ENCODE measurements at places on chromosomes 4 and X.

DNA sequence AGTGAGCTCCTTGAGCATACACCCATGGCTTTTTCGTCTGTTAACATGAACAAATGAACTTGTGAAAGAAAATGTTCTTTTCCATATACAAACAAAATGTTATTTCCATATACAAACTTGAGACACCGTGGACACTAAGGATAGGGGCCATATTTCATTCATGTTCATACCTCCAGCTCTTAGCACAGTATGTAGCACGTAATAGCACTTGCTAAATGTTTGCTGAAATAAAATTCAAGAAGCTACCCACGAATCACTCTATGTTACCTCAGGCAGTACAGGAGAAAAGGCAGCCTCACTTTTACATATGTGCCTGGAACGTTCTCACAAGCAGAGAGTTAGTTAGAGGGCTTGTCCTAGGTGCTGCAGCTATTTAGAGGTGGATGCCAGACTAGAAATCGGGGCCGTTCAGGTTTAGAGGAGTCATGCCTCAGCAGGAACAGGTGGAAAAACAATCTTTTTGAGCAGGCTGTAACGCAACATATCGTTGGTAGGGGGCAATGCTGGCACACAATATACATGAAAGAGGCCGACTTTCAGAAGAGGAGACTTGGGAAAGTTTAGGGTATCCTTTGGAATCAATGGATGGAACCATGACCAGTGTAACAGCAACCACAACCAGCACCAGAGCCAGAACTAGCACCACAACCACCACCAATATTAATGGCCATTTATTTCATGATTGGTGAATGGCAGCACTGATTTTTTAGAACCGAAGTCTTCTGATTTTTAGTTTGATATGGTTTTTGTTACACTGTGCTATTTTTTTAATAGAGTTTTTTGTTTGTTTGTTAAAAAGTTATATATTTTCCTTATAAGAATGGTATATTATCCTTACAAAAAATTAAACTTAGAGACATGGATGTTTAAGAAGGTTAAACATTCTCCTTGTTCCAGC is 14.8 kb upstream of the PAQR3 start:
- peak; percentile 76 for DNase-seq

- peak; percentile 30 for DNase-seq
Observed at GRCh38 chr4:67762086-67762485, 7.9 kb upstream of the GNRHR start.

DNA sequence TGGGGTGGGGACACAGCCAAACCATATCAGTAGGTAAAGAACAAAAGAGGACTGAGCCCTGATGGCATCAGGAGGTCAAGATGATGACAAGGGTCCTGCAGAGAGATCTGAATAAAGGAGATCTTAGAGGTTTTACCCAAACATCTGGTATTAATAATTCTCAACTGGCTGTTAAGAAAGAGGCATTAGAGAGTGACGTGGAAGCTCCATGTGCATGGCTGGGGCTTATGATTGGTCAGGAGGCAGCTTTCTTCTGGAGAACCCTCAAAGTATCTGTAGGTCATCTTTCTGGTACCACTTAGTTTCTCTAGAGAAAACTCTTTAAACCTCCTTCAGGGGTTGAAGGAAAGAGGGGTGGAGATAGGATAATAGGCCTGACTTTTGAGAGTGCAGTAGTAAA is 18.7 kb downstream of the MGST2 start:
- no peak for DNase-seq

DNA sequence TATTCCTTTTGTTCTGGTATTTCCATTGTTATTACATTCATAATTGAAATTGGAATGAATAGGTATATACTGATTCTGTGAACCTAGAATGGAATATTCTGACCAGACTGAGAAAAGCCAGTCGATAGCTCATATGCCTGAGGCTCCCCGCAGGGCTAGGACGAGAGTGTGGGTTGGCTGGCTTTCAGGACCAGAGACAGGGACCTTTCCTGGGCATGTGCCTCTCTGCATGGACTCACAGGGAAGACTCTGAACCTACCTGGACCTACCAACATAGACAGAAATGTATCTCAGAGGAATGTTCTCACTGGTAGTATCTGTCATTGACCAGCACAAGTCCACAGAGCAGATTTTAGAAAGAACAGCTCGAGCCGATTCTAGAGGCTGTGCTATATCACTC is 214.6 kb downstream of the FRMPD4 start:
- DNase-seq, result no peak

DNA sequence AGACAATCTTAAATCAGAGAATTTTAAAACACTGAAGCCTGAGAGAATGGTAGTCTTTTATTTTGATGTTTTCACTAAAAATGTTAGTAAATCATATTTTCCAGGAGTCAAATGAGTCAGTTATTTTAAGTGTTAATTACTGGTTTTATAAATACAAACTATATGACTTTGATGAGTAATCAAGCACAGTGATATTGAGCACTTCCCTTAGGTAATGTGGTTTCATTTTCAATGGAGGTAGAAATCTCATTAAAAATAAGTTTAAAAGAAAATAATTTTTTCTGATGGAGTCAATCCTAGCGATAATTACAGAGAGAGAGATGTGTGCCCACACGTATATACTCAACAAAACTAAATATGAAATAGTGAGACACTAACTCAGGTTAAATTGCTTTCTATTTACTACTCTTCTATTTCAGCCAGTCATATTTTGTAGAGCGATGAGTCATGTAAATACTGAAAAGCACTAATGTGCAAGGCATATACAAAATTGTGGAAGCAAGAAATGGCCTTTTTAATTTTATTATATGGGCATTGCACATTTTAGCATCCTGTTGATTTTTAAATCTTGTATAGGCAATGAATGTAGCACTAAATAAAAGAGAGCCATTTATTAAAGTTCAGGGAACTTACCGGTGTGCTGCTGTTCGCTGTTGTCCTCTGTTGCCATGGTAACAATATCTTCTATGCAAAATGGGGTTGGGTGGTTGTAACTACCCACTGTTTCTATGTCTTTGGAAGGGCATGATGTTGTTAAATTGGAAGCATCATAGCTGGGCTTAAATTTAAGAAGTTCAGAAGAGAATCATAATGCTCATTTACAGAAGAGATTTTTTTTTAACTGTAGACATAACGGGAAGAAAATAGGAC is 513.7 kb downstream of the TLL1 start:
- no peak for DNase-seq

- no peak for DNase-seq
Observed at GRCh38 chr4:253936-254756, 51.1 kb downstream of the ZNF732 start.

GRCh38 chrX:112967341-112967740 is 126.7 kb upstream of the AMOT start:
- DNase-seq, result no peak

- DNase-seq, result no peak
Observed at GRCh38 chr4:40197879-40198689, 1.3 kb downstream of the RHOH start.

- no peak for DNase-seq
Observed at GRCh38 chr4:525660-526059, 26.6 kb downstream of the PIGG start.

DNA sequence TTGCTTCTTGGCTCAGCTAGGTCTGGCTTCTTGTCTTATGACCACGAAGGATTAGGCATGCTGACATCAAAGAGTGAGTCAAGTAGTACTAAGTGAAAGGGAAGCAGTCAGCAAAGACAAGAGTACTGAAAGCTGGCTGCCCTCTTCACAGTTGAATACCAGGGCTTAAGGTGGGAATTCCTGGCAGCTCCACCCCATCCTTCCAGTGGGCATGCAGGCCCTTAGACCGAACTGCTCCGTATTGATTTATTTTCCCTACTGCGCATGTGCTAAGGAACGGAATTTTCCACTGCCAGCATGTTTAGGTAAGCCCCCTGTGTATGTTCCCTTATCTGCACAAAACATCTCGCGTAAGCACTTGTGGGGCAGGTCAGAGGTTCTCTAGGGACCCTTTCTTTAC is 2320.1 kb downstream of the ARAP2 start:
- DNase-seq, result peak; percentile 71

- DNase-seq, result no peak
Observed at GRCh38 chr4:173685165-173685830, 155.3 kb upstream of the HAND2 start.

DNA sequence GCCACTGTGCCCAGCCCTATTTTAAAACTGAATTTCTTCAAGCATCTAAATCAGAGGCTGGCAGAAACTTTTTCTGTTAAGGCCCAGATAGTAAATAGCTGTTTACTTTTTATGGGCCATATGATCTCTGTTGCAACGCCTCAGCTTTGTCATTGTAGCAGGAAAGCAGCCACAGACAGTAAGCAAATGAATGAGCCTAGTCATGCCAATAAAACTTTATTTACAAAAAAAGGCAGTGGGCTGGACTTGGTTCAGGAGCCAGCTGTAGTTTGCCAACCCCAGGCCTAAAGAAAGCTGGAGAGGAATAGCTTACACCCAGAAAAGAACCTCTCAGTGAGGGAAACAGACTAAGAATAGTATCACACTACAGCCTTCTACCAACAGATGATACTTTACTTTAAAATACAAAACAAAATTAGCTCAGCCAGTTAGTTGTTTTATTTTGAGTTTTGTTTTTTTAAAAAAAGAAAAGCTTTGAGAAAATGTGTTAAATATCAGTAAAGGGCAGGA is 25.5 kb downstream of the CHST7 start:
- DNase-seq, result no peak

- no peak for DNase-seq
Observed at GRCh38 chr4:37953620-37954293, 6.4 kb upstream of the PTTG2 start.

DNA sequence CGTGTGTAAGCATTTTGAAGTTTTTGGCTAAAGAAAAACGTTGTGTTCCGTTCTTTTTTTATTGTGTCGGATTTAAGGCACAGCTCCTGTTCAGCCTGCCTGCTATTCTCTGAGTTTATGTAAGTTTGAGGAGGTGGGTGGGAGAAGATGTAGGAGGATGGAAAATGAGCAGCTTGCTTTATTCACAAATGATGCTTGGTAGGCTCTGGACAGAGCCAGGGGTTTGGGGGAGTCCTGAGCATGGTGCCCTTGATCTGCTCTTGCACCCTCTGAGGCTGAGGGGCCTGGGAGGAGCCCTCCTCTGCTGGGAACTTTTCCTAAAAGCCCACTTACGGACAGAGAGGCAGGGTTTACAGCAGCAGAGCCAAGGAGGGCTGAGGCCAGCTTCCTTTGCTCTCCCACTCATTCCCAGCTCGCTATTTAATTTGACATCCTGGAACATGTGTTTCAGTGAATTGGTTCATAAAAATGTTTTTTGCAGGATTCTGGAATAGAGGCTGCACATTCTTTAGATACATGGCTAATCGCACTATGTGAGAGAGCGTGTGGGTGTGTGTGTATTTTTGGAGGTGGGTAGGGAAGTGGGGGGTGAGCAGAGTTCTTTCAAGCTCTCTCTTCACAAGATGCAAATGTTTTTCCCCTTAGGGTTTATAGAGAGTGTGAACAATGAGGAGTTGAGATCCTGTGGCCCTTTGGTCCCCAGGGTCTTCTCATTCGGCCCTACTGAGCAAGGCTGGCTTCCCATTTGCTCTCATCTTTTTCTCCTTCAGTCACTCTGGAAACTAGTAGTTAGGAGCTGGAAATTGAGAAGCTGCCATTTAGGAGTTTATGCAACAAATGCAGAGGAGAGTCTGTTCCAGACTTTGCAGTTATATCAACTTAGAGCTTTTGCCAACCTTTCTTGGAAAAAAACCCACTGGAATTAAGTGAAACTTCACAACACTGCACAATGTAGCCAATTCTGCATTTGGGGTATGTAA is 32.1 kb downstream of the TMEM131L start:
- DNase-seq, result no peak
